Muscle of leg (tissue), 16 donors: ENCODE measurements at places on chromosomes 4 and X. TPM values are rescaled to one million over a fixed set of nuclear protein-coding genes. Genes with fewer than 3 reads are reported as not detected.
A peak's percentile ranks its signal among the peaks of the same experiment; 100 is the strongest.

CLDN34 gene
- not detected for total RNA-seq

- H3K4me3 ChIP-seq = no peak overlapping the region
- peak; percentile 22 for DNase-seq
- peaks cover 26% of the 10 kb centered on the region for H3K27me3 ChIP-seq
- H3K36me3 ChIP-seq = no peaks in the 10 kb centered on the region
- H3K4me1 ChIP-seq = no peaks in the 10 kb centered on the region
- no peak overlapping the region for H3K27ac ChIP-seq
Observed at GRCh38 chrX:106898462-106898861, 4.7 kb downstream of the RIPPLY1 start.

DNA sequence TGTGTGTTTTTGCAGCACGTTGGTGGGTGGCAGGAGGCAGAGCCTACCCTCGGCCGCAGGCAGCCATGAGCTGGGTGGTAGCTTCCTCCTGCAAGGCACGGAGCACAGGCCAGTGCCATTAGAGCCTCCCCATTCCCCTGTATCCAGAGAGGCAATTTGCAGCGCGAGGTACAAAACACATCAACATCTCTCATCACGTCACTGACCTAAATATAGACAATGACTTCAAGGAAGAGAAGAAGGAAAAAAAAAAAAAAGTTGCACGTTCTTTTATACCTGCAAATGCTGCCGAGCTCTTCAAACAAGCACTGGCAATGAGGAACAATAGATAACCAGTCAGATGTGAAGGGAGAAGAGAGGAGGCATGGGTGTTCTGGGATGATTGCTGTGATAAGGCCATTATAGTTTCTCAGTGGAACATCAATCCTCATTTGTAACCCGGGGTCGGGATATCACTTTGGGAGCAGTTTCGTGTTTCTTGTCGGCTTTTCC, 159.9 kb downstream of the MGST2 start:
- no peaks in the 10 kb centered on the region for H3K27me3 ChIP-seq
- H3K27ac ChIP-seq = peak overlapping the region; percentile 25
- no peaks in the 10 kb centered on the region for H3K4me1 ChIP-seq

GRCh38 chrX:19772096-19772821, 115.1 kb downstream of the SH3KBP1 start:
- H3K36me3 ChIP-seq = no peaks in the 10 kb centered on the region
- DNase-seq = peak; percentile 76
- H3K27ac ChIP-seq = peak overlapping the region; percentile 77

DNA sequence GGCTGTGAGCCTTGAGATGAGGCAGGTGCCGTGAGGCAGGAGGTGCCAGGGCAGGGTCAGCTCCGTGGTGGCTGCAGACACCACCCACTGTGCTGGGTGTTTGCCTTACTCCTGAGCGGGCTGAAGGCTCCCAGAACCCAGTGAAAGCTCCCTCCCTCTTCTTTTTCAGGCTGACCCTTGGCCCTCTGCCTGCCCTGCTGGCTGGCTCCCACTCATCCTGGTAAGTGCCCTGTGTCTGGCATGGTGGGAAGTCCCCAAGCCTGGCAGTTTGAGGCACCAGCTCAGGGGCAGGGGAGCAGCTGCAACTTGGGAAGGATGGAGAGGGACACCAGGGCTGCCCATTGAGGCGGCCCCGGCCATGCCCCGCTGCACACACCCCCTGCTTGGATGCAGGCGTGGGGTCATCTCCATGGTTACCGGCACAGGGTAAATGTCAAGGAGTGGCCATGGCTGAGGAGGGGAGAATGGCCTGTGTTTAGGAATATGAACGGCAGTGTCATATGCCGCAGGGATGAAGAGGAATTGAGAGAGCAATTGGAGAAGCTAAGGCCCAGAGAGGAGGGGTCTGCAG, 16.8 kb downstream of the SH3BP2 start:
- no peak for DNase-seq
- H3K4me1 ChIP-seq = peaks cover 84% of the 10 kb centered on the region
- peaks cover 7% of the 10 kb centered on the region for H3K36me3 ChIP-seq
- H3K27me3 ChIP-seq = no peaks in the 10 kb centered on the region
- no peak overlapping the region for H3K4me3 ChIP-seq
- H3K27ac ChIP-seq = no peak overlapping the region

- peaks cover 98% of the 10 kb centered on the region for H3K36me3 ChIP-seq
- H3K27ac ChIP-seq = no peak overlapping the region
- H3K4me1 ChIP-seq = peaks cover 40% of the 10 kb centered on the region
- no peak overlapping the region for H3K4me3 ChIP-seq
Observed at GRCh38 chr4:10082047-10082446, 34.6 kb downstream of the WDR1 start.

SLC49A3 gene
- total RNA-seq = 2.9 TPM

- no peaks in the 10 kb centered on the region for H3K27me3 ChIP-seq
- no peaks in the 10 kb centered on the region for H3K36me3 ChIP-seq
- H3K4me3 ChIP-seq = no peak overlapping the region
Observed at GRCh38 chr4:60042941-60043340, 1157.2 kb upstream of the ADGRL3 start.

PLP1 gene
- total RNA-seq = 72.8 TPM
